ENCODE measurements at places on chromosomes 7 and 10.
A peak's percentile ranks its signal among the peaks of the same experiment; 100 is the strongest.

DNA sequence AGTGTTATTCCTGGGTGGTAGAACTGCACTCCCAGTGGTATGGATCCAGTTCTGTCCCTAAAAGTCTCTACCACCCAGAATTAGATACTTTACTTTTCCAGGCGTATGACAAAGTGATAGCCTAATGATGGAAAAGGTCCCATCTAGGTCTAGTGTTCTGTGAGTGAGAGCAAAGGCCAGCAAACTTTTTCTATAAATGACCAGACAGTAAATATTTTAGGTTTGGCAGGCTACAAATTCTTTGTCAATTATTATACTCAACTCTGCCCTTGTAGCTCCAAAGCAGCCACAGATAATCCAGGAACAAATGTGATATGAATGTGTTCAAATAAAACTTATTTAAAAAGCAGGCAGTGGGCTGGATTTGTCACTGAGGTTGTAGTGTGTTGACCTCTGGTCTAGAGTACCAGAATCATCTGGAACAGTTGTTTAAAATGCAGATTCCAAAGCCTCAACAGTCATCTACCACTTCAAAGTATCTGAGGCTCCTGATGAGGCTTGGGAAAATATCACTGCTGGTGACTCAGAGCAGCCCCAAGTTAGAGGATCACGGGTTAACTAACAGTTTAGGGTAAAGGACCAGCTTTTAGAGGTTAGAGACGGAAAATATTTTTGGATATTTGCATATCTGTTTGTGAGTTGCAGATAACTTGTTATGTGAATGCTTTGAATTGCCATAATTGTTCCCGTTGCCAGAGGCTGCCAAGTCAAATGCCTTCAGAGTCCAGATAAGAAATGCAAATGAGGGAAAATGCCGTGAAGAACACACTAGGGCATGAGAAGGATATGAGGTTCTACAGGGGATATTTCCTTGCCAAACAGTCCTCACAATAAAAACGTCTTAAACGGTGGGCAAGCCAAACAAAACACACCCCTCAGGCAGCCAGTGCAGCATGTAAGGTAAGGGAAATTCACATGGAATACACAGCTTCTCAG lies 19.4 kb downstream of the NRAP start:
- DNase-seq, result no peak

- no peak for DNase-seq
These were observed 93.2 kb downstream of the AKR1D1 start for GRCh38 chr7:138169441-138169851.

- no peak for DNase-seq
These were observed 552.4 kb upstream of the KCND2 start for GRCh38 chr7:119720541-119720940.

DNA sequence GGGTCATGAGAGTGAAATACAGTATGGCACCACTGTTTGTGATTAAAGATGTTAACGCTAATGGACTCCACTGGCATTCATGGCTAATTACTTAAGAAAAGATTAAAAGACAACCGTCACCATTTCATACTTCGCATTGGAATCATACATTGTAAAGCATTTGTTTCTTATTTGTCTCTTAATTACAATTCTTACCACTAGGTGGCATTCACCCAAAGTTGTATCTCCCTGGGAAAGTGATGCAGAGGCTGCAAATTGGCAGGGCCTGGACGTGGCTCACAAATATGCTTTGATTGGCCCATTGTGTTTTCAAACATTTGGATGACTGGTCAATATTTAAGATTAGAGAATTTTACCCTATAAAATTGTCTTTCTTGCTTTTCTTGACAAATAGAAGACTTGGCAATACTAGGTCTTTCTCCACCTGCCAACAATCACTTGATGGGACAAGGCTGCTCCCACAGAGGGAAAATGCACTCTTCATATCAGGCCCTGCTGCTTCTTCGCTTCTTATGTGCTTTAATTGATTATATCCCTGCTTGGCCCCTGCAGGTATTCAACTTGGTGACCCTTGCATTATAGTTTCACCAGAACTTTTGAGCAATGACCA lies 72.1 kb upstream of the STARD3NL start:
- DNase-seq, result peak; percentile 51

DNA sequence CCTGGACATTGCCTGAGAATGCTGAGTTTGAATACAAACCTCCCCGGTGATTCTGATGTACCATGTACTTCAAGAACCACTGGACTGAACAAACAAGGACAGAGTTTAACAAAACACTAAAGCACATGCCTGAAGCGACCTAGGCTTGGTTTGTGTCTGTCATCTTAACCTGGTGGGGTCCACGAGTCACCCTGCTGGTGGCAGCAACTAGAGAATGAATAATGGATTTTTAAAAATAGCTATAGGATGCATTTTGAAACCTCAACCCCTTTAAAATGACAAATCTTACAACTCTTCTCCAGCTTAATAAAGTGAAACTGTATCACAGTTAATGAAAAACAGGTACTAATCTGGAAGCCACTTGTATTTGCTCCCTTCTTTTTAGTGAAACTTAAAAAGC lies 25.2 kb downstream of the CDHR3 start:
- DNase-seq, result no peak

- peak; percentile 67 for DNase-seq
These were observed 54.8 kb downstream of the AUTS2 start for GRCh38 chr7:69652947-69653701.

- DNase-seq, result no peak
These were observed 590.0 kb upstream of the SEMA3D start for GRCh38 chr7:85776691-85777345.

- DNase-seq, result no peak
These were observed 33.8 kb downstream of the KCNH2 start for GRCh38 chr7:150944066-150945042.

GRCh38 chr7:133602291-133602690 lies 349.4 kb downstream of the EXOC4 start:
- DNase-seq, result no peak

DNA sequence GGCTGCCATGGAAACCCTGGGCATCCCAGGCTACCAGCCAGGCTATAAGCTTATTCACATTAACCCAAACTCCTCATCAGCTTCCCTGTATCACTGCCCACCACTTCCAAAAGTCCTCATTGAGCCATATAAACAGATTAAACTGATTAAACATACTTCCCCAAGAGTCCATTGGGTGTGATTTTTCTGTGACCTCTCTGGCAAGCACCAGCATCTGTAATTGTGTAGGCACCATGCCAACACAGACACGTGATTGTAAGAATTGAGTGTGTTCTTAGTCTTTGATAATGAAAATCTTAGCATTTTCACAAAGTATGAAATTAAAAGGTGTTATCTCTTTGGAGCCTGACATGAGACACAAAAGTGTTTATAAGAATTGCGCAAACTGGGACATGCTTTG lies 679.3 kb downstream of the TYW1 start:
- DNase-seq, result no peak

- no peak for DNase-seq
These were observed 91.2 kb downstream of the RALA start for GRCh38 chr7:39714447-39715091.

DNA sequence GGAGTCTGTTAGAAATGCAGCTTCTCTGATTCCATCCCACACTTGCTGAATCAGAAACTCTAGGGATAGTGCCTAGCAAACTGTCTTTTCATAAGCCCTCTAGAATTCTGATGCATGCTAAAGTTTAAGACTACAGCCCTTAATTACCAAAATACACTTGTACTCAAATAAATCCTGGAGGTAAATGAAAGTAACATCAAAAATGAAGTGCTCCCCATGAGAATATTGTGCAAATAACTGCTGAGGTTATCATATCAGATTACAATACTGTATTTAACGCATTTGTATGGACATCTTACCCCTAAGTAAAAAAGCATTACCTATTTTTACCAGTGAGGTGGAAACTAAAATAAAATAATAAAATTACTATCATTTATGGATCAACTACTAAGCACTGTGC lies 104.7 kb downstream of the CHCHD3 start:
- no peak for DNase-seq

DNA sequence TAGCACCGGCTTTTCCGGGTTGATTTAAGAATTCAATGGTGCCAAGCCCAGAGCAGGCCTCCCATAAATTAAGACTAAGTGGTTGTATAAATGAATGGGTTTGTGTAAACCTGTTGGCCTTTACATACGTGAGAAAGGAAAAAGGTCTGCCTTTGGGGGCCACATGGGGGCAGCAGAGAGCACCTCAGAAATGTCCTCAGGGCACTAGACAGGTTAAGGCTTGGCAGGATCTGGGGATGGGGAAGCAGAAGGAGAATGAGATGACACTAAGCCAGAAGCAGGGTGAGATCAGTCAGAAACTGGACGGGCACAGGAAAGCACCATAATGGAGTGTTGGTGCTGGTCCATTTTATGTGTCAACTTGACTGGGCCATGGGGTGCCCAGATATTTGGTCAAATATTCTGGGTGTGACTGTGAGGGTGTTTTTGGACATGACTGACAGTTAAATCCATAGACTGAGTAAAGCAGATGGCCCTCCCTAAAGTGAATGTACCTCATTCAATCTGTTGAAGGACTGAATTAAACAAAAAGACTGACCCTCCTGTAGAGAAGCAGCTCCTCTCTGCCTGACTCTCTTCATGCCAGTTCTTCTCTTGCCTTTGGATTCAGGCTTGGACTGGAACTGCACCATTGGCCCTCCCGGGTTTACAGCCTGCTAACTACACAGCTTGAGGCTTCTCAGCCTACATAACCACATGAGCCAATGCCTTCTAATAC lies 58.9 kb downstream of the FRMPD2 start:
- DNase-seq, result peak; percentile 40

DNA sequence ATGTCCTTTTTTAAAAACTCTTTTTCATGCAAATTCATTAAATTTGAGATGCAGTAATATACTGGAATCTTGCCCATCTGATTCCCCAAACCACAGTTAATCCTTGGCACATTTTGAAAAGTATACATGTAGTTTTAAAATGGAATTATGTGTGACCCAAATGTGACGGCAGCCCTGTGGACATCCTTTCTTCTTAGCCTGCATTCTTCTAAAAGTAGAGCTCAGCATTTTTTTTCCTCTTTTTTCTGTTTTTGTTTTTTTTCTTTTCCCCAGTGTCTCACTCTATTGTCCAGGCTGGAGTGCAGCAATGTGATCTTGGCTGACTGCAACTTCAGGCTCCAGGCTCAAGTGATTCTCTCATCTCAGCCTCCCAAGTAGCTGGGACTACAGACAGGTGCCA lies 338.9 kb downstream of the GALNT17 start:
- DNase-seq, result no peak

DNA sequence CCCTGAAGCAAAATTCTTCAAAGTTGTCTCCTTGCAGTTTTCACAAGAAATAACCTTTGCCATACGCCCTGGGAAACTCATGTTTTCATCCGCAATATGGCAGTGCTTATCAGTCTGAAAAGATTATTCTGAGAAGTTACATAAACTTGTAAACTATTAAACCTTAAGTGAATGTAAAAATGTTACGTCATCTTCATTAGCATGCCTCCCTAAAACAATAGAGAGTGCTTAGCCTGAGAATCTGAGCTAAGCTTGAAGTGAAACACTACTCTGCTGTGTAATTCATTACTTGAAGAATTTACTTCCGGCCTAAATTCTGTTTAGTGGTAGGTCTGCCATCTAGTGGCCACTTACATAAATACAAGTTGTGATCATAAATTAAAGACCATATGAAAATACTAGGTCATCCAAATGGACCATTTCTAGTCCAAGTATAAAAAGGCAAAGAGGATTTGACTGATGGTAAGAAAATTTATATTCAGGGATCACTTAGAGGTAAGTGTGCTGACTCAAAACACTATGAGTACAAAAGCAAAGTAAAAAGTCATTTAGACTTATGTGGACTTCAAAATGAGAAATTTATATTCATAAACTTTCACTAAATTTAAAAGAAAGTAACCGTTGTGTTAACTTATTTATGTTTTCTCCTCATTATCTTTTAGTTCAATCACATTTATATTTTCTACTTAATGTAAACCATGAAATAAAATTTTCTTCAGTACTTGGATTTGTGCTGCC lies 745.1 kb upstream of the LRRTM3 start:
- peak; percentile 31 for DNase-seq

- DNase-seq, result no peak
These were observed 52.2 kb downstream of the CPEB3 start for GRCh38 chr10:92238586-92239098.

DNA sequence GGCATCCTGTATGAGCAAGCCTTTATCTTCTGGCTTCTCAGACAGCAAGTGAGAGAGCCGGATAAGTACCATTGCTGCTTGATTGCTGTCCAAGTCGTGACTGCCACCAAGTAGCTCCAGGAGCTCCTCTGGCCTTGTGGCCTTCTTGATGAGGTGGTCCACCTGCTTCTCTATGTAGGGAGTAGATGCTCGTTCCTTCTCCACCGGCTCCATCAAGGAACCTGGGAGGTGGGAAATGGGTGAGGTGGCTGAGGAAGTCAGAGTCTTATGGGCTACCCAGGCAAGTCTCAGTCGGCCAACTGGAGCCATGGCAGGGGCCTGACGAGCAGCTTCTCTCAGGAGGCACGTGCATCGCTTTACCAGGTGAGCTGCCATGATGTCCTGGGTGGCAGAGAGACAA lies 2.6 kb downstream of the TBRG4 start:
- DNase-seq, result no peak

- DNase-seq, result no peak
These were observed 192.1 kb upstream of the MGMT start for GRCh38 chr10:129274748-129275474.

GRCh38 chr7:85287106-85287825 lies 100.4 kb upstream of the SEMA3D start:
- no peak for DNase-seq

DNA sequence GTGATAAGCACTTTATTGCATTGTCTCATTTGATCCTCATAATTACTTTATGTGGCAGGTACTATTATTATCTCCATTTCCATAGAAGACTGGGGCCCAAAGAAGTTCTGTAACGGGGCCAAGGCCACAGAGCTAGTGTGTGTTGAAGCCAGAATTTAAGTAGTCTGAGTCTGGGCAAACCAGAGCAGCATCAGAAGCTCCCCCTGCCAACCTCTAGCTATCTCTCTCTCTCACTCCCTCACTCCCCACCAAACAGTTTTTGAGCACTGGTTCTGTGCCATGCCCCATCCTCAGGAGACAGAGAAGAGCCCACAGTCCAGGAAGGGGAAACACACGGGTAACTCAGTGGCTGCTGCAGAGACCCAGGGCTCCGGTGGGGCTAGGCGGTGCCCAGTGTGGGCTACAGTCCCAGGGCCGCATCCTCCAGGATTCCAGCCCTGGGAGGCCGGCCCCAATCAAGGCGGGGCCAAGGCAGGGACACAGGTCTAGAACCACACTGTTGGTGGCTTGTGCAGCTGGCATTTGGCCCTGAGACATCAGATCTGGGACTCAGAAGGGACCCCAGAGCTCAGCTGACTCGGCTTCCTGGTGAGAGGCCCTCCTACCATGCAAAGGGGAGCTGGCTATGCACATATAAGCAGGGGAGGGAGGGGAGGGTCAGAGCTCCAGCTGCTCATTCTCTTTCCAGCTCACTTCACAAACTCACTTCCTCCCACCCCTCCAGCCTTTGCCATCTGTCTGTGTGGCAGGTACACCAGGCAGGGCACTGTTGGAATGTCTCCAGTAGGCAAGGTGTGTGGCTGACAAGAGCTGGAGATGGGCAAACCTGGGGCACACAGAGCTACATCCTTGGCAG lies 34.4 kb downstream of the COL13A1 start:
- no peak for DNase-seq

- DNase-seq, result no peak
These were observed 58.5 kb downstream of the STK32C start for GRCh38 chr10:132249226-132249724.

All from NCI-H345 (cell line).